ENCODE measurements at places on chromosomes 11 and 22.

DNA sequence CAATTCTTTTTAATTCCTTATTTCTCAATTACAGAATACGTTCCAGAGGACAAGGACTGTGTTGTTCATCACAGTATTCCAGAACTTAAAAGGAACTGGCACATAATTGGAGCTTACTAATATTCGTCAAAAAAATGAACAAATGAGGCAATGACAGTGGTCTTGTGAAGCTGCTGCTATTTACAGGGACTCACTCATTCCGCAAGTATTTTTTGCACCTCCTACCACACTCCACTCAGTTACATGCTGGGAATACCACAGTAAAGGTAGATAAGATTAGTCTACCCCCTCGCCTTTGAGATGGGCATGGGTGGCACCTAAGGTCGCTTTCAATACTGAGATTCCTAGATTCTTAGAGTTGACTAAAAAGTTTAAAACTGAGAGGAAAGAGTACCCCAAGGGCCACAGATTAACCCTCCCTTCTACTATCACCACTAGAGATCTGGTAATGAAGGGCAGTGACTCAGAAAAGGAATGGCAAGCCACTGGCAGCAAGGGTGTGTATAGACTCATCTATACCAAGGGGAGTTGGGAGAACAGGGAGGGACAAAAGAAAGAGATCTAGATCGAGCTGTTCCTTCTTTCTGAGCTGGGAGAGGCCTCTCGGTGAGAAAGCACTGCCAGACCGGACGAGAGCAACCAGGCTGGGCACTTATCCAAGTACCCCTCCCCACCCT is 85.0 kb downstream of the RPL27A start:
- no peak for DNase-seq

DNA sequence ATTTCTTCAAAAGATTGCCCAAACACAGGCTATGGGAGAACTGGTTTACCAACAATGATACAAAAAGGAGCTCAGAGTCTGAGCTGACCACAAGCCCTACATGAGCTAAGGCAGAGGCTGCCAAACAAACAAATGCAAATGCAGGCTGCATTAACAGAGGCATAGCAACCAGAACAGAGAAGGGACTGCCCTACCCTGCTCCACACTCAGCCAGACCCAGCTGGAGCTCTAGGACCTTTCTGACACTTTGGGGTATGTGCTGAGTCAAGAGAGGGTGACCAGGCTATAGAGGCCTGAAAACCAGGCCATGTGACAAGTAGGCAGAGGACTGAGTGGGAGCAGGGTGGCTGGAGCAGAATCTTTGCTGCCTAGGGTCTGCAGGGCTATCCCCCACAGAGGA is 17.8 kb upstream of the P2RY2 start:
- DNase-seq: no peak

- no peak for DNase-seq
These were observed 13.8 kb downstream of the MRGPRF start for GRCh38 chr11:68999093-68999747.

GRCh38 chr22:49212002-49212401 is 615.7 kb downstream of the BRD1 start:
- DNase-seq: no peak

DNA sequence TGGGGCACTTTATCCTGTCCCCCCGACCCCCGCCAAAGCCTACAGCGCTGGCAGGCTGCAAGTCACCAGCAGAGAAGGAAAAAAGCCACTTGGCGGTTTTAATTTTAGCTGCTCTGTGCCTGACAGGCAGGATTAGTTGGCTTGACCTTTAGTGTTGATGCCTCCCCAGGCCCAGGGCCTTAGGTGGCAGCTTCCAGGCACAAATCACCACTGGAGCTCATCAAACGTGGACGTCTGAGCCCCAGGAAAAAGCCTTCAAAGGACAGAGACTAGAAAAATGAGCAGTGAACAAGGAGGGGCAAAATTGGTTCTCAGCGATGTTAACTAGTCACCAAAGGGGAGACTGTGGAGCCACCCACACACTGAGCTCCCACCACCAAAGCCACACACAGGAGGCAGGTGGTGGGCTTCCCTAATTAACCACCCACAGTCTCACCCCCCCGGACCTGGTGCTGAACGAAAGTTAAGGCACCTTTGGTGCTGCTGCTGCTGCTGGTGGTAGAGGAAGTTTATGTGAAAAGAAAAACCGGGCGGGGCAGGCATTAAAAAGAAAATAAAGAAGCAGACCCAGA is 4.4 kb upstream of the PYGM start:
- DNase-seq: no peak

GRCh38 chr11:33333816-33334215 is 76.6 kb downstream of the HIPK3 start:
- DNase-seq: no peak

DNA sequence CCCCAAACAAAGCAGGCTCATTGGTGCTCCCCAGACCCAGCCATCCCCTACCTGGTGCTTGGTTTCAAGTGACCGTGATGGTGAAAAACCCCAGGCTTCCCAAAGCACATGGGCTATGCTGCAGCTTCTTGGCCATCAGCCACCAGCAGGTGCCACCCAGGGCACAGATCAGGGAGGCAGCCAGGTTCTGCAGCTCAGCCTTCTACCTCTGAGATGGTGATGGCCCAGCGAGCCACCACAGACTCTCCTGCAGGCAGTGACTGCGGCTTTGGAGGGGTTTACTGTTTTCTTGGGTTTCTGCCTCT is 70.0 kb upstream of the ALX4 start:
- peak; percentile 38 for DNase-seq

DNA sequence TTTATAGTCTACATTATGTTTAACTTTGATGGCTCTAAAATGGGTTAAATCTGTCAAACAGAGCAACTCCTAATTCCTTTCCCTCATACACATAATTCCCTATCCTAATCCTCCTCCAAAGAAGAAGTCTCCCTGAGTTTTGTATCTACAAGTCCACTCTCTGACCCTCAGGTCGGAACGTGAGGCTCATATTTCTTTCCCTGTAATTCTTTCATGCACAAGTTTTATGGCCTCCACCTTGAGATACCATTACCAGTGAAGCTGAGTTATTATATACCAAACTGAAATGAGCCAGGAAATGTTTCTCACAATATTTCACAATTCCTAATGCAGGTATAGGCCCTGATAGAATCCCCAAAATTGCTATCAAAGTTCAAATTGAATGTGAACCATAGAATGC is 106.4 kb downstream of the CASP12 start:
- DNase-seq: no peak

- peak; percentile 61 for DNase-seq
These were observed 93.9 kb downstream of the TECTA start for GRCh38 chr11:121194731-121195596.

- no peak for DNase-seq
These were observed 408.2 kb upstream of the CCDC90B start for GRCh38 chr11:83694191-83694910.

- no peak for DNase-seq
These were observed 20.1 kb upstream of the CD44 start for GRCh38 chr11:35118906-35119305.

DNA sequence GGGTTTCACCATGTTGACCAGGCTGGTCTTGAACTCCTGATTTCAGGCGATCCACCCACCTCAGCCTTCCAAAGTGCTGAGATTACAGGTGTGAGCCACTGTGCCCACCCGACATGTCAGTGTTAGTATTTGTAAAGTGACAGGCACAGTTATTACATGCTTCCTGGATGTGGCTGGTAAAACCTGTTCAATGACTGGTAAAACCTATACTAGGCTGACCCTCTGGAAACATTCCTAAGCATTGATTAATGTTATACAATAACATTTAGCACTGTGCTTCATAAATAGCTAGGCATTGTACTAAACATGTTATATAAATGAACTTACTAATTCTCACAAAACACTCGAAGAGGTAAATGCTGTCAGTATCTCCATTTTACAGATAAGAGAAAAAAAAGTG is 20.9 kb upstream of the JHY start:
- no peak for DNase-seq

- no peak for DNase-seq
These were observed 182.2 kb downstream of the MAML2 start for GRCh38 chr11:96160732-96161306.

DNA sequence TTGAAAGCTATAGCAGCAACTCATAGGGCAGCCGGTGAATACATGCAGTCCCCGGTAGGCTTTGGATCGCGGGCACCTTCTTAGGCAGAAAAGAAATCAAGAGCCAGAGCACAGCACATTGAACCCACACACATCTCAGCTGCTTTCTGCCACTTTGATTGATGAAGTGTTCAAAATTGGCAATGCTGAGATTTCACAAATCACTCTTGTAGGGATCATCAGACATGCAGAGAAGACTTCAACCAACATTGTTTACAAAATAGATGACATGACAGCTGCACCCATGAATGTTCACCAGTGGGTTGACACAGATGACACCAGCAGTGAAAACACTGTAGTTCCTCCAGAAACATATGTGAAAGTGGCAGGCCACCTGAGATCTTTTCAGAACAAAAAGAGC is 350.2 kb upstream of the ARHGAP42 start:
- DNase-seq: no peak

GRCh38 chr22:28810821-28811491 is 10.6 kb upstream of the XBP1 start:
- no peak for DNase-seq

- no peak for DNase-seq
These were observed 16.9 kb upstream of the SPTY2D1 start for GRCh38 chr11:18650859-18651557.

- DNase-seq: no peak
These were observed 3.3 kb downstream of the PCF11 start for GRCh38 chr11:83159902-83160865.

- no peak for DNase-seq
These were observed 1.3 kb downstream of the PARVG start for GRCh38 chr22:44181912-44182587.

DNA sequence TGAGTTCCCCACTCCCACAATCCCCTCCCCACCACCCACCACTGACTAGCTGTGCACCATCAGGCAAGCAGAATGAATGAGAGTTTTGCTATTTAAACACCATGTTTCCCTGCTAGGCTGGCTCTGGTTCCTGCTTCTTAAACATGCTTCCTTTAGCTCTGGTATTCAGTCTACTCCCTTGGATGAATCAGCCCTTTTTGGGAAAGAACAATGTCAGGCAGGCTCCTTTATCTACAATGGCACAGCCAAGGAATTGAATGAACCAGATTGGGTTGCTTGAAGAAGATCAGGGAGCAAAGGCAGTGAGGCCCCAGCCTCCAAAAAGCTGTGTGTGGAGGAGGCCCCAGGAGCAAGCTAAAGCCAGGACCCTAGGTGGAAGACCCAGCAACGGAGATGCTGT is 92.9 kb upstream of the ISX start:
- no peak for DNase-seq

- no peak for DNase-seq
These were observed 930.4 kb downstream of the OPCML start for GRCh38 chr11:132601875-132602274.

- no peak for DNase-seq
These were observed 28.2 kb downstream of the GGT5 start for GRCh38 chr22:24216541-24217209.

DNA sequence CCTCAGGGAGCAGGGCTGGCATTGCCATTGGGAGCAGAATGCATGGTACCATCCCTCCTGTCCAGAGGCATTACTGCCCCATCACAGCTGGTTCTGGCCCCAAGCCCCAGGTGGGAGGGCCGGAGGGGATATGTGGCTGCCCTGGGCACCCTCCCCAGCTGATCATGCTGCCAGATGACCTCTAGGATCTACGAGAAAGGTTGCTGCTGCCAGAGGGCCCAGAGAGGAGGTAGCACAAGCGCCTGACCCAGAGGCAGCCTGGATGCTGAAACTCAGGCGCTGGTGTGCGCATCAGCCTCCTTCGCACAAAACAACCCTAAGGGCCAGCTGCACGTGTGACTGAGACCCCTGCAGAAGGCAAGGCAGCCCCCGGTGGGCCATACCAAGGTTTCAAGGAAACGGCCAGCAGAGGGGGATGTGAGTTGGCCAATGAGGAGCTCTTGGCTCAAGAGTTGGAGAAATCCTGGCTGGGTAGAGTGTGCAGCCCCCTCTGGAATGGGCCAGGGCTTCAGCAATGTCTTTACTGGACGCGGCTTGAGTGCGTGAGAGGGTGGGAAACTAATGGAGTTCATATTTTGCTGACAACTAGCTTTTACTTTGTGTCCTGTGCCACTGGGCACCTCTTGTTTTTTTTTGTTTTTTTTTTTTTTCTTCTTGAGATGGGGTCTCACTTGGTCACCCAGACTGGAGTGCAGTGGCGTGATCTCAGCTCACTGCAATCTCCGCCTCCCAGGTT is 88.3 kb upstream of the PARVA start:
- peak; percentile 39 for DNase-seq

DNA sequence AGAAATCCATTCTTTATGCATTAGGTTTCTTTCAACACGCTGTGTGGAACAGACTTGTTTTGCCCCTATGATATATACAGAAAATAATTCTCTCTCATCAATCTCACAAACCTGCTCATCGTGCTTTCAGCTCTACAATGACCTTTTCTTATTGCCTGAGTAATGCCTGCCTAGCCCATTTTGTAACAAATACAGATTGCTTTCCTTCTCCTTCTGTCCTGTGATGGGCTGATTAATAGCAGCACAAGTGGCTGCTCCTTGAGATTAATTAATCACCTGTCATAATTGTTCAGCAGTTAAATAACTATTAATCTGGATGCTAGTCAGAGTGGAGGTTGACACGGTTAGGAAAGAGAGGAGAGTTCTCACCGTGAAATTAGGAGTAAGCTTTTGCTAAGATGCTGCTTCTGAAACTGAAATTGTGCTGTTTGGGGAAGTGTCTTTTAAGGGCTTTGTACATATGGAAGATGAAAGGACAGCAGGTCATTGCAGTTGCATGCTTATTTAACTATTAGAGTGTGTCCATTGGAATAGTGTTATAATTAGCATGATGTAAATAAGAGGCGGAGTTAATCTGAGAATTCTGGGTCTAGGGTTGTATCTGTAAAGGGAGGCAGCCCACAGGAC is 1430.5 kb downstream of the FAM181B start:
- no peak for DNase-seq

DNA sequence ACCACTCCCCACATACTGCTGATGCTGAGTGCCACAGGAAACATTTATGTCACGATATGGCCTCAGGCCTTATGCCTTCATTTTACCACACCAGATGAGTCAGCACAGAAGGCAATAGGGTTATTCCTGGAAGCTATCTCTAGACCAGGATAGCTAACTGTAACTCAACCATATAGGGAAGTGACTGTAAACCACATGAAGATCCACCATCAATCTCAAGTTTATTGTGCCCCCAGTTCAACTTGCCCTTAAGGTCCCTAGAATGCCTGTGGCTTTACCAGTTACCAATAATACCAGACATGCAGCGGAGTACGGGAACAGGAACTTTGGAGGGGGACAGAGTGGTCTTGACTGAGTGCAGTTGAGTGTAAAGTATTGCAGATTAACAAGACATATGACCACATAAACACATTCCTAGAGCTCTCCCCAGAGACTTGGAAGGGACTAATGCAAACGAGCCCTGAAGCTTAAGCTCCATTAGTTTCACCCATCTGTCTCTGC is 180.9 kb downstream of the KIF18A start:
- no peak for DNase-seq

GRCh38 chr11:46889689-46890475 is 28.5 kb downstream of the LRP4 start:
- peak; percentile 86 for DNase-seq
